ENCODE measurements at places on chromosomes 11 and 22.
A peak's percentile ranks its signal among the peaks of the same experiment; 100 is the strongest.

GRCh38 chr11:90704510-90704909, 481.7 kb upstream of the CHORDC1 start:
- no peaks in the 10 kb centered on the region for H3K27me3 ChIP-seq
- no peak overlapping the region for H3K27ac ChIP-seq
- H3K4me3 ChIP-seq, result no peak overlapping the region

- H3K4me3 ChIP-seq, result no peak overlapping the region
- no peaks in the 10 kb centered on the region for H3K36me3 ChIP-seq
- no peaks in the 10 kb centered on the region for H3K27me3 ChIP-seq
- no peaks in the 10 kb centered on the region for H3K4me1 ChIP-seq
Observed at GRCh38 chr11:90476442-90477007, 253.7 kb upstream of the CHORDC1 start.

- no peak overlapping the region for H3K4me3 ChIP-seq
- no peak overlapping the region for H3K27ac ChIP-seq
- DNase-seq, result peak; percentile 58
- no peaks in the 10 kb centered on the region for H3K27me3 ChIP-seq
- peaks cover 26% of the 10 kb centered on the region for H3K36me3 ChIP-seq
- no peaks in the 10 kb centered on the region for H3K4me1 ChIP-seq
Observed at GRCh38 chr22:20063271-20064139, 16.5 kb upstream of the DGCR8 start.

- no peak overlapping the region for H3K4me3 ChIP-seq
- H3K36me3 ChIP-seq, result no peaks in the 10 kb centered on the region
- DNase-seq, result peak; percentile 48
- H3K27ac ChIP-seq, result no peak overlapping the region
- H3K4me1 ChIP-seq, result peaks cover 16% of the 10 kb centered on the region
- H3K27me3 ChIP-seq, result no peaks in the 10 kb centered on the region
Observed at GRCh38 chr22:19118329-19118880, 3.8 kb downstream of the DGCR2 start.

- H3K4me1 ChIP-seq, result no peaks in the 10 kb centered on the region
- H3K36me3 ChIP-seq, result no peaks in the 10 kb centered on the region
- DNase-seq, result no peak
- H3K4me3 ChIP-seq, result no peak overlapping the region
Observed at GRCh38 chr11:131854391-131854790, 484.0 kb downstream of the NTM start.

Data from osteoblast (primary cell).